ENCODE measurements at places on chromosomes 1 and 21. TPM values are rescaled to one million over a fixed set of nuclear protein-coding genes. Genes with fewer than 3 reads are reported as not detected.

TMPRSS15 gene
- total RNA-seq: not detected

HEYL gene
- 2.4 TPM for total RNA-seq

WNT9A gene
- 3.3 TPM for total RNA-seq

NBPF4 gene
- 0.37 TPM for total RNA-seq

DNA sequence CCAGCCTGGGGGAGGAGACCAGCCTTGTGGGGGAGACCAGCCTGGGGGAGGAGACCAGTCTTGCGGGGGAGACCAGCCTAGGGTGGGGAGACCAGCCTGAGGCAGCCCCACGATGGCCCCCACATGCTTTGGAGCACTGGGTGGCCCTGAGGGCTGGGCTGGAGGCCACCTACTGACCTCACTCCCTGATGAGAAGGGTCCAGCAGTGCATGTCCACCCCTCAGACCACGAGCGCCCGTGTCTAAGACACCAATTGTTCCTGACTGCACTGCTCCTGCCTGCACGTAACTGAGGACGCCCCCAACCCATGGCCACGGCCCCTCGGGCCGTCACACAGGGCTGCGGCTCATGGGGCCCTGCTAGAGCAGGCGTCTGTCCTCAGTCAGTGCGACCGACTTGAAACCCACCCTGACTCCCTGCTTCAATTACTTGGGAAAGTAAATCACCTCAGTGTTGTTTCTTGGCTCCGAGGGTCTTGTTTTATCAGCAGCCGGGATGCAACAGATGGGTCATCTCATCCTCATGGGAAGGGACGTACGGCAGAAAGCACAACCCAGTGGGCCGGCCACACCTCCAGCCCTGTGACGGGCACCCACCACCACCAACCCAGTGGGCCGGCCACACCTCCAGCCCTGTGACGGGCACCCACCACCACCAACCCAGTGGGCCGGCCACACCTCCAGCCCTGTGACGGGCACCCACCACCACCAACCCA, at the start of gene SPATC1L:
Gene SPATC1L (minus strand): TSS at position 550 of the 715 bp plus-strand sequence. CDS start 1,643 bp downstream, outside the sequence.
- no peaks in the 10 kb centered on the region for H3K4me1 ChIP-seq
- DNase-seq: peak; percentile 60

DNA sequence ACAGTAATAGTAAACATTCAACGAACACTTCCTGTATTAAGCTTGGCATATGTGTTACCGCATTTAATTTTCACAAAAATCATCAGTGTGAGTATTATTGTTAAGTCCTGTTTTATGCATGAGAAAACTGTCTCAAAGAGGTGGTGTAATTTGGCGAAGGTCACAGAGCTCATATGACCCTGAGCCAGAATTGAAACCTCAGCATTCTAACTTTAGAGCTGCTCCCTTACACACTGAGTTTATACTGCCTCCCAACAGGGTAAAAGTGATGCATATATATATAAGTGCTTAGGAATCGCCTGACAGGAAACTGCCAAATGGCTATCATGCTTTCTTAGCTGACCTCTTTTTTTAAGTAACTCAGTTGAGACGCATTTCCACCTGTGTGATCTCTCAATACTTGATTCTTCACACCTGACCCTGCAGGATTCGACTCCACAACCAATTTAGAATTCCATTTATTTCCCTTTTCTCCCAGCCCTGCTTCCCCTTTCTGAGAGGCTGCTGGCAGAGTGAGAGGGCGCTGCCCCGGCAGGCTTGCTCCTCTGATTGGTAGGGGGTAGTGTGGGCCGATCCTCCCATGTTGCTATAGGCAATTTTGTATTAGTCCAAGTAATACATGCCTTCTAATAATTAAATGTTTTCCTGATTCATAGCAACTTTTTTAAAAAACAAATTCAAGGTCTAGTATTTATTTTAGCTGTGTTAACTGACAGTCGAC, 40.5 kb downstream of the ZBTB40 start:
- no peak overlapping the region for H3K4me3 ChIP-seq
- no peaks in the 10 kb centered on the region for H3K4me1 ChIP-seq
- DNase-seq: no peak
- H3K27ac ChIP-seq: no peak overlapping the region
- H3K27me3 ChIP-seq: no peaks in the 10 kb centered on the region

GRCh38 chr1:18734461-18735223, 104.0 kb downstream of the PAX7 start:
- H3K27me3 ChIP-seq: no peaks in the 10 kb centered on the region
- H3K27ac ChIP-seq: no peak overlapping the region
- no peaks in the 10 kb centered on the region for H3K4me1 ChIP-seq
- no peaks in the 10 kb centered on the region for H3K36me3 ChIP-seq
- H3K4me3 ChIP-seq: no peak overlapping the region

ELAPOR1 gene
- 163 TPM for total RNA-seq

DNA sequence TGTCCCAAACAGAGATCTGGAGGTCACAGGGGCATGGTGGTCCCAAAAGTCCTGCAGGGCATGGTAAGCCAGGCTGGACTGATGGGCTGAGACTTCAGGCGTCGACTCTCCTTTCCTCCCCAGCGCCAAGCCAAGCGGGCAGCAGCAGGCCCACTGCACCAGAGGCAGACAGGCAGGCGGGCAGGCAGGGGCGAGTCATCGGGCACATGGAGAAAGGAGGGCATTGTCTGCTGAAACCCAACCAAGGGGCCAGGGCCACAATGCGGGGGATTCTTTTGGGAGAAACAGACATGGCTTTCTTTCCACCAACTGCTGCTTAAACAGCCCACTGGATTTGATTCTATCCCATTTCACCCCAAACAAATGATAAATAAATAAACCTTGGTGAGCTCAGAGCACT, 46.2 kb downstream of the TRABD2B start:
- no peaks in the 10 kb centered on the region for H3K36me3 ChIP-seq
- H3K4me3 ChIP-seq: no peak overlapping the region
- H3K27ac ChIP-seq: no peak overlapping the region

DNA sequence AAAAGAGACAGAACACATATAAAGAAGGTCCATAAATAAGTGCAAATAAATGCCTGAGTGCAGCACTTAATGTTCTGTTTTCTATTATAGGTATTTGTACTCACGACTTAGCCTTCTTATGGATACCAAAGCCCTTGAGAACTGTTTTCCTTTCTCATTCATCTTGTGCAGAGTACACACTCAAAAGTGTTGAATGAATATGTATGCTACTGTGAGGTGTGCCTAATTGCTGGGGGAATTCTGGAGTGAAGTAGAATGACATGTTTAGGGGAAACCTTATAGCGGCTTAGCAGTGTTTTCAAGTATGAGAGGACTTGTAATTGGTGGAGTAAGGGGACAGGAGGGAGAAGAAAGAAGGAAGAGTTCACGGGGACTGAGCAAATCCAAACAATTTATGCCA, 157.6 kb downstream of the CACNA1E start:
- no peak for DNase-seq
- H3K4me1 ChIP-seq: no peaks in the 10 kb centered on the region
- no peaks in the 10 kb centered on the region for H3K36me3 ChIP-seq

DNA sequence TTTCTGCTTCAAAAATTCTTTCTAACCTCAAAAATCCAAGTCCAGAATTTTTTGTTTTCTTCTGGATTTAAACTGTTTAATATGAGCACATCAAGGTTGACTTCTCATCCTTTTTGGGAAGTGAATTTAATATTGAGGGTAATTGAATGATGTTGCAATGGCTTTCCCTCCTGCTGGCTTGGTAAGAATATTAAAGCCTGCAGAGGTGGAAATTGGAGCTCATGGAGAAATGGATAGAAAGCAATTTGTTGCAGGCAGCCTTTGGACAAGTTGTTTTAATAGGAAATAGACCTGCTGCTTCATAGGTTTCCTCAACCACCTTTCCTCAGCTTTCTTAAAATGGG, 124.7 kb downstream of the SYT2 start:
- no peak for DNase-seq
- no peaks in the 10 kb centered on the region for H3K27me3 ChIP-seq

GRCh38 chr1:171103862-171104261, 13.2 kb downstream of the FMO3 start:
- H3K27me3 ChIP-seq: no peaks in the 10 kb centered on the region
- H3K27ac ChIP-seq: no peak overlapping the region
- no peaks in the 10 kb centered on the region for H3K36me3 ChIP-seq
- no peak overlapping the region for H3K4me3 ChIP-seq
- DNase-seq: no peak

SPATC1L gene
- total RNA-seq: 6.2 TPM

- no peaks in the 10 kb centered on the region for H3K36me3 ChIP-seq
- H3K4me3 ChIP-seq: no peak overlapping the region
- no peaks in the 10 kb centered on the region for H3K27me3 ChIP-seq
- peak overlapping the region; percentile 10 for H3K27ac ChIP-seq
Observed at GRCh38 chr1:36369061-36369861, 16.5 kb downstream of the STK40 start.

- no peaks in the 10 kb centered on the region for H3K4me1 ChIP-seq
- no peak overlapping the region for H3K4me3 ChIP-seq
- no peaks in the 10 kb centered on the region for H3K27me3 ChIP-seq
Observed at GRCh38 chr1:157678721-157679120, 21.8 kb downstream of the FCRL3 start.

BARHL2 gene
- total RNA-seq: not detected

DNA sequence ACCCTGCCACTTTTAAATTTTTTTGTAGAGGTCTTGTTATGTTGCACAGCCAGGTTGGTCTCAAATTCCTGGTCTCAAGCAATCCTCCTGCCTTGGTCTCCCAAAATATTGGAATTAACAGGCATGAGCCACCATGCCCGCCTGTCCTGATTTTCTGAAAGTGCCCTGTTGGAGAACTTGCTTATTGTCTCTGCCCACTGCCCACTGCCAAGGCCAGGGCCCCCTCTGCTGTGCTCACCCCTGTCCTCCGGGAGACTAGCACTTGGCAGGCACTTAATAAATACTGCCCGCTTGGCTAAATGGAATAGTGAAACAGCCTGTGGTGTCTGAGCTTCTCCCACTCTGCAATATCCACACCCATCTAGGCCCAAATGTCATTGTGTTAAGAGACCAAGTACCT, 35.7 kb downstream of the CTNNBIP1 start:
- no peaks in the 10 kb centered on the region for H3K4me1 ChIP-seq
- no peak for DNase-seq
- no peaks in the 10 kb centered on the region for H3K36me3 ChIP-seq
- H3K27me3 ChIP-seq: no peaks in the 10 kb centered on the region

LHX8 gene
- total RNA-seq: not detected

RXFP4 gene
- total RNA-seq: 4.2 TPM

DNA sequence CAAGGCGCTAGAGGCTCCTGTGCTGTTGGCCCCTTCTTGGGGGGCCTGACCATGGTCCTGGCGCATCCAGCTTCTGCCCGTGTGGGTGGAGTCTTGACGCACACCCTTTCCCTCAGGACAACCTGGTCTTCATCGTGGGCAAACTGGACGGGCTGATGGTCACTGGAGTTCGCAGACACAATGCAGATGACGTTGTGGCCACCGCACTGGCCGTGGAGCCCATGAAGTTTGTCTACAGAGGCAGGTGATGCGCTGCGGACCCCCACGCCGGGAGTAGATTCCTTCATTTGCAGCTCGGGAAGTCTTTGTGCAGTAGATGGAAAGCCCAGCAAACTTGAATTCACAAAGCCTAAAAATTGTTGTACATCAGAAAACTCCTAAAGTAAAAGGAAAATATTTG, 58.1 kb downstream of the S100B start:
- H3K36me3 ChIP-seq: peaks cover 9% of the 10 kb centered on the region
- H3K4me1 ChIP-seq: no peaks in the 10 kb centered on the region
- no peak overlapping the region for H3K27ac ChIP-seq
- no peaks in the 10 kb centered on the region for H3K27me3 ChIP-seq

FCGR3A gene
- 3.2 TPM for total RNA-seq

HTR6 gene
- total RNA-seq: not detected
